ENCODE measurements at places on chromosomes 12 and 14. TPM values are rescaled to one million over a fixed set of nuclear protein-coding genes. Genes with fewer than 3 reads are reported as not detected.

MANSC4 gene
- polyA plus RNA-seq = not detected

PRKAB1 gene
- 73.6 TPM for polyA plus RNA-seq

MSI1 gene
- polyA plus RNA-seq = not detected

TMEM132C gene
- polyA plus RNA-seq = not detected

CLEC4A gene
- 1.6 TPM for polyA plus RNA-seq

FIGNL2 gene
- not detected for polyA plus RNA-seq

NTF3 gene
- not detected for polyA plus RNA-seq

ADCY4 gene
- not detected for polyA plus RNA-seq

SERPINA9 gene
- not detected for polyA plus RNA-seq

DNA sequence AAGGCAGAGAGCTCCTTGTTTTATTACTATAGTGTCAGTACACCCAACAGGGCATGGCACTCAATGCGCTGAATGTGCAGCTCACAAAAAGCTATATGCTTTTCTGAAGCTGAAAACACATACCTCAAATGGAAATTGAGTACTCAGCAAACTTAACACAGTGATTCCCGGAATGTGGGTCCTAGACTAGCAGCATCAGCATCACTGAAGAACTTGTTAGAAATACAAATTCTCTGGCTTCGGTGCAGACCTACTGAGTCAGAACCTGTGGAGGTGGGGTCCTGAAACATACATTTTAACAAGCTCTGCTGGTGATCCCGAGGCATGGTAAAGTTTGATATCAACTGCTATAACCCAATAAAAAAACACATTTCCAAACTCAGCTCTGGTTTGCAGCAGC lies 14.9 kb downstream of the RERG start:
- no peak for DNase-seq
- H3K36me3 ChIP-seq = no peaks in the 10 kb centered on the region
- H3K27me3 ChIP-seq = no peaks in the 10 kb centered on the region
- no peaks in the 10 kb centered on the region for H3K4me1 ChIP-seq

GRCh38 chr12:124497039-124497438 lies 70.4 kb downstream of the NCOR2 start:
- no peaks in the 10 kb centered on the region for H3K27me3 ChIP-seq
- peaks cover 58% of the 10 kb centered on the region for H3K4me1 ChIP-seq
- no peaks in the 10 kb centered on the region for H3K36me3 ChIP-seq
- no peak overlapping the region for H3K27ac ChIP-seq
- no peak overlapping the region for H3K4me3 ChIP-seq
- DNase-seq = no peak

- H3K27me3 ChIP-seq = no peaks in the 10 kb centered on the region
- H3K4me3 ChIP-seq = peak overlapping the region; percentile 84
- DNase-seq = peak; percentile 30
- H3K4me1 ChIP-seq = peaks cover 14% of the 10 kb centered on the region
- no peaks in the 10 kb centered on the region for H3K36me3 ChIP-seq
Measured at GRCh38 chr12:54358191-54358944, 5.9 kb downstream of the GPR84 start.

DNA sequence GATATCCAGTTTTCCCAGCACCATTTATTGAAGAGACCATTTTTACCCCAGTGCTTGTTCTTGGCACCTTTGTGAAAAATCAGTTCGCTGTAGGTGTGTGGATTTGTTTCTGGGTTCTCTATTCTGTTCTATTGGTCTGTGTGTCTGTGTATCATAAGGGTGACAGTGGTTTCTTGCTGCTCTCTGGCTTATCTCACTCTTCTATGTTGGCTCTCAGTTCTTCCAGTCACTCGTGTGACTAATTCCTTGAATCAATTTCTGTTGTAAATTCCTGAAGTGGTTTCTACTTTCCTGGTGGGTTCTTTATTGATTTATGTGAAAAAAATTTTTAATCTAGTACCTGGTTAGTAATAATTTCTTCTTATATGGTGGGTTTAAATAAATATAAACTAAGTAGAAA lies 58.3 kb downstream of the OTOGL start:
- H3K4me1 ChIP-seq = no peaks in the 10 kb centered on the region
- H3K36me3 ChIP-seq = no peaks in the 10 kb centered on the region
- no peak overlapping the region for H3K27ac ChIP-seq
- DNase-seq = no peak

DNA sequence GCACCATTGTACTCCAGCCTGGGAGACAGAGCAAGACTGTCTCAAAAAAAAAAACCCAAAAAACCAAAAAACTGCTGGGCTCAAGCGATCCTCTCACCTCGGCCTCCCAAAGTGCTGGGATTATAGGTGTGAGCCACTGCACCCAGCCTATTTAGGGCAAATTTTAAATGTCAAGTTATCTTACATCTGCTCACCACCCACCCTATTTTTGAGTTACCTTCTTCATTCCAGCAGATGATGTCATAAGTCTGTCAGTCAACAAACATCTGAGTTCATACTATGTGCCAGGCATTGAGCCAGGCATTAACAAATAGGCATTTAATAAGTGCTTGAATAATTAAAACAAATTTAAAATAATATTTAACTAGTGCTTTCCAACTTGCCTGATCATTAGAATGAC lies 21.5 kb downstream of the BATF start:
- no peak overlapping the region for H3K4me3 ChIP-seq
- peaks cover 62% of the 10 kb centered on the region for H3K4me1 ChIP-seq
- H3K27ac ChIP-seq = peak overlapping the region; percentile 96
- H3K27me3 ChIP-seq = no peaks in the 10 kb centered on the region

- no peaks in the 10 kb centered on the region for H3K36me3 ChIP-seq
- peaks cover 2% of the 10 kb centered on the region for H3K27me3 ChIP-seq
- H3K4me1 ChIP-seq = no peaks in the 10 kb centered on the region
- no peak for DNase-seq
- H3K27ac ChIP-seq = no peak overlapping the region
Measured at GRCh38 chr12:5568325-5568981, 136.5 kb downstream of the NTF3 start.

GRCh38 chr14:36504771-36505175 lies 15.3 kb downstream of the NKX2-1 start:
- no peak for DNase-seq
- H3K4me1 ChIP-seq = no peaks in the 10 kb centered on the region
- no peak overlapping the region for H3K27ac ChIP-seq
- H3K27me3 ChIP-seq = peaks cover 2% of the 10 kb centered on the region
- H3K36me3 ChIP-seq = no peaks in the 10 kb centered on the region
- H3K4me3 ChIP-seq = no peak overlapping the region

GRCh38 chr12:95258803-95259202 lies 41.2 kb downstream of the VEZT start:
- DNase-seq = no peak
- H3K27ac ChIP-seq = no peak overlapping the region
- no peaks in the 10 kb centered on the region for H3K27me3 ChIP-seq

DNA sequence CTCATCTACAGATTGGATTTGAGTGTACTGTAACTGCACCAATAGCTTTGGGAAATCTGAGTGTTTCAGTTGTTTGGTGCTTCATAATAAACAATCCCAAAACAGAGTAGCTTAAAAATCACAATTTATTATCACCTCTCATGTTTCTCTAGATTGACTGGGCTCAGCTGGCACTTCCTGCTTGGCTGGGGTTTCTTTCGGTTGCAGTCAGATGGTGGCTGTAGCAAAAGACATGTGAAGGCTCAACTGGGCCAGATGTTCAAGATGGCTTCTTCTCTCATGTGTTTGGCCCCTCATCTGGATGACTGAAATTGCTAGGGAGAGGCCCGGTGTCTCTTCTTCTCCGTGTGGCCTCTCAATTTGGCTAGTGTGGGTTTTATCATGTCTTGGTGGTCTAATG lies 12.1 kb upstream of the BMP4 start:
- no peaks in the 10 kb centered on the region for H3K36me3 ChIP-seq
- peaks cover 4% of the 10 kb centered on the region for H3K27me3 ChIP-seq
- no peak for DNase-seq
- H3K27ac ChIP-seq = no peak overlapping the region
- H3K4me1 ChIP-seq = no peaks in the 10 kb centered on the region

- DNase-seq = no peak
- H3K4me3 ChIP-seq = no peak overlapping the region
- H3K36me3 ChIP-seq = no peaks in the 10 kb centered on the region
- no peaks in the 10 kb centered on the region for H3K4me1 ChIP-seq
- H3K27ac ChIP-seq = no peak overlapping the region
Measured at GRCh38 chr14:77822307-77822706, 22.4 kb downstream of the ADCK1 start.

DNA sequence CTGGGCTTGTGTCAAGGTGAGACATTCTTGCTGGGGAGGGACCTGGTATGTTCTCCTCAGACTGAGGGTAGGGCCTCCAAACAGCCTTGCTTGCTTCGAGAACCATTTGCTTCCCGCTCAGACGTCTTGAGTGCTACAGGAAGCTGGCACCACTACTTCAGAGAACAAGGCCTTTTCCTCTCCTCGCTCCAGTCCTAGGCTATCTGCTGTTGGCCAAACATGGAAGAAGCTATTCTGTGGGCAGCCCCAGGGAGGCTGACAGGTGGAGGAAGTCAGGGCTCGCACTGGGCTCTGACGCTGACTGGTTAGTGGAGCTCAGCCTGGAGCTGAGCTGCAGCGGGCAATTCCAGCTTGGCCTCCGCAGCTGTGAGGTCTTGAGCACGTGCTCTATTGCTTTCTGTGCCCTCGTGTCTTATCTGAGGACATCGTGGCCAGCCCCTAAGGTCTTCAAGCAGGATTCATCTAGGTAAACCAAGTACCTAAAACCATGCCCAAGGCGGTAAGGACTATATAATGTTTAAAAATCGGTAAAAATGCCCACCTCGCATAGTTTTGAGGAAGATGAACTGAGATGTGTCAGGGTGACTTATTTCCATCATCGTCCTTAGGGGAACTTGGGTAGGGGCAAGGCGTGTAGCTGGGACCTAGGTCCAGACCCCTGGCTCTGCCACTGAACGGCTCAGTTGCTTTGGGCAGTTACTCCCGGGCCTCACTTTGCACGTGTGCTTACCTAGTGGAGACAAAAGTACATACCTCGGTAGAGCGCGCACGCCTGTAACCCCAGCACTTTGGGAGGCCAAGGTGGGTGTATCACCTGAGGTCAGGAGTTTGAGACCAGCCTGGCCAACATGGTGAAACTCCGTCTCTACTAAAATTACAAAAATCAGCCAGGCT lies 4.3 kb downstream of the GAPDH start:
- H3K27ac ChIP-seq = peak overlapping the region; percentile 9
- peaks cover 24% of the 10 kb centered on the region for H3K36me3 ChIP-seq
- H3K4me3 ChIP-seq = no peak overlapping the region
- H3K4me1 ChIP-seq = peaks cover 26% of the 10 kb centered on the region
- no peak for DNase-seq
- no peaks in the 10 kb centered on the region for H3K27me3 ChIP-seq

- DNase-seq = no peak
- H3K4me1 ChIP-seq = no peaks in the 10 kb centered on the region
- no peaks in the 10 kb centered on the region for H3K27me3 ChIP-seq
- H3K4me3 ChIP-seq = no peak overlapping the region
- no peak overlapping the region for H3K27ac ChIP-seq
Measured at GRCh38 chr12:62827042-62827441, 107.9 kb downstream of the PPM1H start.

DNA sequence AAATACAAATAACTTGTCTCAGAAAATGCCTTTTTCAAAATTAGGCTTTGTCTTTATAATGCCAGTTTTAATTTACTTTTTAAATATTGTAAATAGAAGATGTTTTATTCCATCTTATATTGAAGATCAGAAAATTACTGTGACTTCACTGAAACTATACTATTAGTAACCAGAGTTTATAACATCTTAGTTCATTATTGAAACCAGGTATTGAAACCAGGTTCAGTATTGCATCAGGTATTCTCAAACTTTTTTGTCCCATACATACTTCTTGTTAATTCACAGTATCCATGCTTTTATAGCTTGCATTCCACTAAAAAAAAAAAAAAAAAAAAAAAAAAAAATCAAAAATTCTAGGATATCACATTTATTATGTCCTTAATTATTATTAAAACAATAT lies 227.5 kb downstream of the GXYLT1 start:
- H3K27ac ChIP-seq = no peak overlapping the region
- no peaks in the 10 kb centered on the region for H3K36me3 ChIP-seq
- H3K27me3 ChIP-seq = no peaks in the 10 kb centered on the region
- no peaks in the 10 kb centered on the region for H3K4me1 ChIP-seq

GRCh38 chr12:94806617-94807016 lies 156.3 kb upstream of the TMCC3 start:
- DNase-seq = no peak
- H3K27me3 ChIP-seq = no peaks in the 10 kb centered on the region
- no peak overlapping the region for H3K4me3 ChIP-seq
- peak overlapping the region; percentile 17 for H3K27ac ChIP-seq

- no peaks in the 10 kb centered on the region for H3K36me3 ChIP-seq
- H3K4me1 ChIP-seq = no peaks in the 10 kb centered on the region
- H3K27ac ChIP-seq = no peak overlapping the region
- peaks cover 32% of the 10 kb centered on the region for H3K27me3 ChIP-seq
- no peak for DNase-seq
Measured at GRCh38 chr12:48000878-48001504, 3.3 kb downstream of the COL2A1 start.

DNA sequence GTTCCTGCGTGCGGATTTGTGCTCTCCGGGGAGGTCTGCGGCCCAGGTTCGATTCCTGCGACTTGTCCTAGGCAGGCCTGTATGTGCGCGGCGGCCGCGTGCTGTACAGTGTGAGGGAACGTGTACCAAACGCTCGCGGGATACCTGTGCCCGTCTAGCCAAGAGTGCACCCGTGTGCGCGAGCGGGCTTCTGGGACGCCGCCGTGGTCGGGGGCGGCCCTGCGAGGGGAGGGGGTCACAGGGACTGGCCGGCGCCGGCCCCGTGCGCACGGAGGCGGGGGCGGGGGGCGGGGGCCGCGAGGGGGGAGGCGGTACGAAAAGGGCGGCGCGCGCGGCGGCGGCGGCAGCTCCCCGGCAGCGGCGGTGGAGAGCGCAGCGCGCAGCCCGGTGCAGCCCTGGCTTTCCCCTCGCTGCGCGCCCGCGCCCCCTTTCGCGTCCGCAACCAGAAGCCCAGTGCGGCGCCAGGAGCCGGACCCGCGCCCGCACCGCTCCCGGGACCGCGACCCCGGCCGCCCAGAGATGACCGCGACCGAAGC lies at the start of gene DLK1:
TSS of gene DLK1 (plus strand) at position 343 of the 536 bp plus-strand sequence. CDS start at position 520, 177 bp downstream.
- DNase-seq = no peak
- H3K4me1 ChIP-seq = no peaks in the 10 kb centered on the region
- H3K27ac ChIP-seq = no peak within 1 kb of the TSS
- no peak within 1 kb of the TSS for H3K4me3 ChIP-seq

GRCh38 chr12:57718641-57719528 lies 19.7 kb downstream of the AGAP2 start:
- H3K4me1 ChIP-seq = no peaks in the 10 kb centered on the region
- no peak for DNase-seq
- no peak overlapping the region for H3K4me3 ChIP-seq
- H3K36me3 ChIP-seq = peaks cover 20% of the 10 kb centered on the region
- no peaks in the 10 kb centered on the region for H3K27me3 ChIP-seq

- no peaks in the 10 kb centered on the region for H3K36me3 ChIP-seq
- DNase-seq = no peak
- no peaks in the 10 kb centered on the region for H3K4me1 ChIP-seq
- no peak overlapping the region for H3K4me3 ChIP-seq
Measured at GRCh38 chr12:41709012-41709411, 435.7 kb downstream of the GXYLT1 start.

DNA sequence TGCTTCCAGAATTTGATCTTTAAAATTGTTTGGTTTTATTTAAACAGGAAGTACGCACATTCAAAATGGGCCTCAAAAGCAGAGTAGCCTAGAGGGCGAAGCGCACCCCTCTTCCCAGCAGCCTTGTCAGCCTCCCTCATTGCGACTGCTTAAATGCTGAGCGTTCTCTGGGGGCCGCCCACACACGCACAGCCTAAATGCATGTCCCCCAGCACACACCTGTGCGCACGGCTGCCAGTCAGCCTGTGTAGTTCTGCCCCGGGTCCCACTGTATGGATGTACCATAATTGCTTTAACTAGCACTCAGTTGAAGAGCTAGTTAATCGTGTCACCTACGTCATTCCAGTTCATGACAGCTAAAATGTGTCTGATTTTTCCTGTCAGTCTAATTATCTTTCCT lies 79.3 kb downstream of the TESC start:
- H3K27me3 ChIP-seq = no peaks in the 10 kb centered on the region
- no peaks in the 10 kb centered on the region for H3K4me1 ChIP-seq
- H3K36me3 ChIP-seq = peaks cover 7% of the 10 kb centered on the region
- H3K4me3 ChIP-seq = no peak overlapping the region
- H3K27ac ChIP-seq = no peak overlapping the region
